Activated naive CD4-positive, alpha-beta T cell (primary cell): ENCODE measurements at places on chromosomes 2 and 18.

DNA sequence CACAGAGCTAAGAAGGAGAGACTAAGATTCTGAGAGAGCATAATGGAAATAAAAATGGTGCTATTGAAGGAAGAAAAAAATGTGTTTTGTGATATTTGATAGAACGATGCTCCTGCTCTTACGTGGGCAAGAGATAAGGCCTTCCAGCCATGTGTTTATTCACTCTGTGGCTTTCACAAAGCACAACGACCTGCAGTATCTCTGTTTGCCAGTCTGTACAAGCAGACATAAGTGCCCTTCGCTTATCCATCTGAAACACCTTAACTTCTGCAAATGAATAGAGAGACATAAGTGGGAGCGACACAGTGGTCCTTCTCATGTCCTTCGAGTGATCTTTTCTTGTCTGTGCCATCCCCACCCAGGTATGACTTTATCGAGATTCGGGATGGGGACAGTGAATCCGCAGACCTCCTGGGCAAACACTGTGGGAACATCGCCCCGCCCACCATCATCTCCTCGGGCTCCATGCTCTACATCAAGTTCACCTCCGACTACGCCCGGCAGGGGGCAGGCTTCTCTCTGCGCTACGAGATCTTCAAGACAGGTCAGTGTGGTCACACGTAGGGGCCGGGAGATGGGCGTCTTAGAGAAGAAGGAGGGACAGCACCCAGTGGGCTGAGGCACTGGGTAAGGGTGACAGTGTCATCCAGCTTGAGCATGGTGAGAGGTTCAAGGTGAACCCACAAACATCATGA lies 33.7 kb downstream of the NRP2 start:
- DNase-seq = no peak

DNA sequence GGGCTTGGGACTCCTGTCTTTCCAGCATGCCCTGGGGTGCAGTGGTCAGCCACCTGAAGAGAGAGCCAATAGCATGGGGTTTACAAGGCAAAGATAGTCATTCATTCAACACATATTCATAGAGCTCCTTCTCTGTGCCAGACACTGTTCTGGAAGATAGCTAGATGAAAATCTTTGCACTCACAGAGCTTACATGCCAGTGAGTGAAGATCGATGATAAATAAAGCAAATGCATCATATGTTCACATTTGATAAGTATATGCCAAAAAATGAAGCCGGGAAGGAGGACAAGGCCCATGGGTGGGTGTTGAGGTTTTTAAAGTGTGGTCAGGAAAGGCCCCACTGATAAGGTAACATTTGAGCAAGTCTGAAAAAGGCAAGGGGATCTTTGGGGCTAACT lies 130.8 kb upstream of the CDCA7 start:
- no peak for DNase-seq

DNA sequence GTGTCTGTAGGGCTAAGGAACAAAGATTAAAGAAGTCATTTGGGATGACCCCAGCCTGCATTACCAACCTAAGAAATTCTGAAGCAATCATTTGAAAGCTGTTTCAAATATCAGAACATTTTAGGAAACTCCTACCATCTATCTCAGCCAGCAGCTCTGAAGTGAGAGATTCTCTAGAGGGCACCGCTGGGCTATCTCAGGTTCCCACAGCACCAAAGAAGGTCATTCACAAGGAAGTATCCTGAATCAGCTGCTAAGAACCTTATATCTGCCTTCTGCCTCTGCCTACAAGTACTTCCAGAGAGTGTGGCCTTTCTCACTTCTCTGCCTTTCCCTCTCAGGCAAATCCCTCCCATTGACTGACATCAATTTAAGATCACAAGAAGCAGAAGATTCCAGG lies 13.4 kb upstream of the EVA1A start:
- no peak for DNase-seq

DNA sequence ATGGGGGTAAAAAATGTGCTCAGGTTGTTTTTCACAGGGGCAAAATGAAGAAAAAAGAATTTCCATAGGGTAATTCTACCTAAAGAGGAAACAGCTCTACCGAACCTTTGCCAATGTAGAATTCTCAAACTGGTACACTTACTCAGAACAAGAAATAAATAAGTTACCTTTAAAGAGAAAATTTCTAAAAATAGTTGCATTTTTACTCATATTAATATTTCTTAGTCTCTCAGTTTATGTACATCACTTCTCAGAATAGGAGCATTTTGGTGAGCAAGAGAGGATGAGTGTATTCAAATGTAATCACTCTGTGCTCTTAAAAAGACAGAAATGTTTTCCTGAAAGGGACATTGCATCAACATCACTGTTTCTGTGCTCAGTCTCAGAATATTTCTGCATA lies 574.7 kb upstream of the SLC8A1 start:
- DNase-seq = no peak

- no peak for DNase-seq
Observed at GRCh38 chr2:95063086-95063958, 37.8 kb downstream of the MAL start.

DNA sequence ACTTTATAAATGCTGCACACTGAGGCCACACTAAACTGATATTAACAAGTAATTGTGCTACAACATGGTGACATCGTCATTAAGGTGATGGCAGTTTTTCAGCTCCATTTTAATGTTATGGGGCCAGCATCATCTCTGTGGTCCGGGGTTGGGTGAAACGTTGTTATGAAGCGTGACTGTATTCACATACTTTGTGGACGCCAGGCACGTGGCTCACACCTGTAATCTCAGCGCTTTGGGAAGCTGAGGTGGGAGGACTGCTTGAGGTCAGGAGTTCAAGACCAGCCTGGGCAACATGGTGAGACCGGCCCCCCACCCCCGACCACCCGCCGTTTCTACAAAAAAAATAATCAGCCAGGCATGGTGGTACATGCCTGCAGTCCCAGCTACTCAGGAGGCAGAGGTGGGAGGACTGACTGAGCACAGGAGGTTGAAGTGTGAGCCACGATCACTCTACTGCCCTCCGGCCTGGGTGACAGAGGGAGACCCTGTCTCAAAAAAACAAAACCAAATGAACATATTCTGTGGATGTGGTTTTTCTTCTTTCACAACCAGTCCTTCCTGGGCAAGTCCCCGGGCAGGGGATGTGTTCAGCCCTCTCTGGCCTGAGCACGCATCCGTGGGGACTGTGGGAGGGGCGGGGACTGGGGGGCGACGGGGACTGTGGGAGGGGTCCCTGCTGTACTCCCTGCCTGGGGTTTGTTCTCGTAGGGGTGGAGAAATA lies 12.9 kb upstream of the GAL3ST2 start:
- no peak for DNase-seq

DNA sequence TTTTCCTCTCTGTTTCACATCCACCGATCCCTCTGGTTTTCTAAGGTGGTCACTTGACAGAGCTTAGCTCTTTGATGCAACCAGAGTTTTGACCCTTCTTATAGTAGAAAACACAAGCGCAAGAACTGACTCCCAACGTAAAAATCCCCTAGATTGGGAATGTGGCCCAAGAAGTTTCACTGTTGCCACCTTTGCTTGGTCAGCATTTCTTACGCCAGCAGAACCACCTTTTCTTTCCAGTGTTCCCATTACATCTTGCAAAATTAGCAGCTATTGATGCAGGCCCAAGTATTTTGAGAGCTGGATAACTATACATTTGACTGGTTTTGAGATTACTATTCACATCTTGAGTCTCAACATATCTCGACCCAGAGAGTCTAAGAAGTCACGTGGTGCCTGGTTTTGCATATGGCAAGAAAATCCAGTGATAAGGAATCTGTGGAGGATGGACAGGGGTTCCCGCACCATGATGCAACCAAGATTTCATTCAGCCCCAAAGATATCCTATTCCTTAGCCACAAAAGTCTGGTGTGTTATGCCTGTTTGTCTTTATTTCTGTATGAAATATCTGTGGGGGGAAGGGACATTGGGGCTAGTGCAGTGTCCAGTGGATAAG lies 37.9 kb downstream of the FBLN7 start:
- no peak for DNase-seq

DNA sequence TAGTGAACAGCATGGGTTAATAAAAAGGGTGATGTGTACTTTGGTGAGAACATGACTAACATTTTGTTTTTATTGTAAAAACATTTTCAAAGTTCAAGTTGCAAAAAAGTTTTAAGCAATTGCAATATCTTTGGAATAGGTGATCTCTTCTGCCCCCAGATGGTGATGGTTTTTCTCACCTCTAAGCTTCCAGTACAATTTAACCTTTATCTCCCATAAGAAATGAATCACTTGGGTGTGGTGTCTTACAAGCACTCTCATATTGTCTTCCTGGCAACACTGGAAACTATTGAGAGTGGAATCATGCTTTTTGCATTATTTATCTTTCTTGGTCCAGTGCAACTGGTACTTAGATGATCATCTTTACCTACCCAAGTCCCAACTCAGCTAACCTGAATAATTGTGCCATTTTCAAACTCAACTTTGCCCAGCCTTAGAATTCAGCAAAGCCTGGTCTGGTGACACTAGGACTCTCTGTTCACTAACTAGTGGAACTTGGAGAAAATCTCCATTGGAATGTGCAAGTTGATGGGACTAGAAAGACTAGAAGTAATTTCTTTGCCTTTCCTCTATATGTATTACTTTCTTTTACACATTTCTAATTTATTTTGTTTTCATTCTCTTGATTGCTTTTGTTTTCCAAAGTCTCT lies 964.7 kb upstream of the ZEB2 start:
- DNase-seq = no peak

DNA sequence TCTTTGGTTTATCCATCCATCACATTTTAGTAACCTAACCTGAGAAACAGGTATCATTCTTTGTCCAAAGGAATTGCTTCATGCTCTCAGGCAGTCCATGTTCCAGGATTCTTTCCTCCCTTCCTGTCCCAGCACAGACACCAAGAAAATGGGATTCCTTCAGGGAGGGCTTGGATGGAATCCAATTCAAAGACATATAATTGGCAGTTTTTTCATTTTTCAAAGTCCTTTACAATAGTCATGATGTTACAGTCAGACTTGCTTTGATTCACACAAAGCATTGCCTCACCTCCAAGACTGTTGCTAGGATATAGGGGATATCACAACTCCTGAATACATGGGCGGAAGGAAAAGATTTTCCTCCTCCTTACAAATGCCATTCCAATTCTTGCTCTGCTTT lies 241.4 kb upstream of the ACVR2A start:
- DNase-seq = no peak

- no peak for DNase-seq
Observed at GRCh38 chr2:100988630-100989417, 13.3 kb upstream of the RPL31 start.

DNA sequence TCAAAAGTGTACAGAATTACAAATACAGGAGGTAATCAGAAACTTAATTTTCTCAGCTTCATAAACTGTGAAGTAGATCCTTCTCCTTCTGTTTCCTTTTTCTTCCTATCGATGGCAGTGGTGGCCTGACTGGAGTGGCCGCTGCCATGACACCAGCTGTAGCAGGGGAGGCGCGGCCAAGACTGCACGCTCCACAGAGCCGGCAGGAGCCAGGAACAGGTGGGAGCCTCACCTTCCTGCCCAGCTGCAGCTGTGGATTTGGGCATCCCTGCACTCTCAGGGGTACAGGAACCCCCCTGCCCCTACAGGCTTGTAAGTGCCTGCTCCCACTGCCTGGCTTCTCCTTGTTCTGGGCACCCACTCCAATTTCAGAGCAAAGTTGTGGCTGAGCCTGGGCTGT lies 76.1 kb downstream of the EPB41L3 start:
- DNase-seq = no peak

GRCh38 chr2:241809383-241810306 lies 652 bp downstream of the NEU4 start:
- no peak for DNase-seq

DNA sequence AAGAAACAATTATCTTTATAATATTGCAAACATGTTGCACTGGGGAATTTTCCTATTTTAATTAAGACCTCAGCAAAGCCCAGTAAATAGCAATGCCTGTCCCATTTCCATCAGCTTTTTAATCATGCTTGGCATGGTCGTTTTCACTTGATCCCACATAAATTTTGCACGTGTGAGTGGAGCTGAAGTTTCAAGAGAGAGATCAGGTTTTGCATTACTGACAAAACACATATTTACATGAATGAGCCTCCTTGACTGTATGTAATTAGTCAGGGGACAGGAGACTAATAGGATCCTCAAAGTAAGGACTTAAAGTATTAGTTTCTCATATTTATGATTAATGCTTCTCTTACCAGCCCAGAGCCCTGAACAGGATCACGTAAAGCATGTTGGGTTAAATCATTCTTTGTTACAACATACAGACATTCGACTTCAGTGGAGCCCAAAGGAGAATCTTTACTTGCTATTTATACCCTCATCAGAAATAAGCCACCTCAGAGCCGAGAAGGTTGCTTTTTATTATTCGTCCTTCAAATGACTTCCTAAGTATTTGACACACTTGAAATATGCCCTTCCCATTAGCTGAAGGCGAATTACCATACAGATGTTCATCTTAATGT lies 711.3 kb downstream of the GALR1 start:
- no peak for DNase-seq

DNA sequence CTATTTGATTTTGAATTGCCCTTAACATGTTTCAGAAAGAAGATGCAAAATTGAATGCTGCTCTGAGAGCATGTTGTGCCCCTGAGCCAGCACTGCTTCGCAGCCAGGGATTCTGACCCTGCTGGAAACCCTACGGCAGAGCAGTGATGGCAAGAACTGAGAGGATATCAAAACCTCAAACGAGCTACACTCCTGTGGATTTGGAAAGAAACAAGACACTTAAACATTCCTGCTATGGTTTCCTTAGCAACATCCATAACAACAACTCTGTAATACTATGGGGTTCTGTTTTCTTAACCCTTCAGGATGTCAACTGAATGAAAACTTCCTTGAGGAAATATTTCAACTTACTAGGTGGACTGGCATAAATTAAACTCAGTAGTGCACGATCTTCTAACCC lies 649.1 kb downstream of the NYAP2 start:
- no peak for DNase-seq

DNA sequence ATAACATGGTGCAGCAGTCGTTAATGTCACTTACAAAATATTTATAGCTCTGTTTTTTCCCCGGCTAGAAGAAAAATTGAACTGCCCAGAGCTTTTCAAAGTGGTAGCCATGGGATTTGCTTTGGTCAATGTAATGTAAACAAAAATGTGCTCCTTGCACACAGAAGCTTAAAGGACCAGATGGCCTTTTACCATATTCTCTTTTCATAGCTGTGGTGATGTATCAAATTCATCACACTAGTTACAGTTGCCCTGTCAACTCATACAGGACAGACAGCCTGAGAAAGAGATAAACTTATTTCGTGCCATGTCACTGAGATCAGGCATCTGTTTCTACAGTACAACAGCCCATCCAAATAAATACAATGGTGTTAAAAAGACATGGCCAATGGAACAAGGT lies 368.1 kb upstream of the CDH19 start:
- no peak for DNase-seq

- no peak for DNase-seq
Observed at GRCh38 chr2:210611466-210611865, 55.1 kb downstream of the CPS1 start.

- no peak for DNase-seq
Observed at GRCh38 chr2:219777388-219777787, 150.0 kb downstream of the SLC4A3 start.

GRCh38 chr2:57698392-57698791 lies 348.2 kb upstream of the VRK2 start:
- DNase-seq = no peak

GRCh38 chr2:219155054-219155644 lies 5.5 kb downstream of the NHEJ1 start:
- DNase-seq = no peak

- no peak for DNase-seq
Observed at GRCh38 chr2:33426666-33427231, 49.7 kb upstream of the RASGRP3 start.

- no peak for DNase-seq
Observed at GRCh38 chr2:185978634-185979407, 240.2 kb downstream of the FSIP2 start.
